Erythroblast (primary cell): ENCODE measurements at places on chromosomes 4 and X.

DNA sequence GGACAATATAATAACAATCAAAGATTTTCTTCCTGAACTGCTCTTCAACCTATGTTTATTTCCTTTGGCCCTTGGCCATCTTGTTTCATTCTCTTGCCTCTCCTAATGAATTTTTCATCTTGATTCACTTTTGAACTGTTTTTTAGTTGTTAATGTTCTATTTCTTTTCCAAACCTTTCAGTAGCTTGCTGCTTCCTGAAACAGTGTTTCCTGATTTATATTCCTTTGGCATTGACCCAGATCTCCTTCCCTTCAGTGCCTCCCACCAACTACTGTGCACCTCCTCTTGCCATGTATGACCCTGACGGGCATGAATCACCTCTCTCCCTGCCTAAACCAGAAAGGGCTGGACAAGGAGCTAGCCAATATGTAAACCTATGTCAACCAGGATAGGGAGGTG lies 25.6 kb upstream of the SPP1 start:
- no peak for DNase-seq

GRCh38 chr4:2696423-2696822 lies 59.7 kb downstream of the TNIP2 start:
- no peak for DNase-seq

DNA sequence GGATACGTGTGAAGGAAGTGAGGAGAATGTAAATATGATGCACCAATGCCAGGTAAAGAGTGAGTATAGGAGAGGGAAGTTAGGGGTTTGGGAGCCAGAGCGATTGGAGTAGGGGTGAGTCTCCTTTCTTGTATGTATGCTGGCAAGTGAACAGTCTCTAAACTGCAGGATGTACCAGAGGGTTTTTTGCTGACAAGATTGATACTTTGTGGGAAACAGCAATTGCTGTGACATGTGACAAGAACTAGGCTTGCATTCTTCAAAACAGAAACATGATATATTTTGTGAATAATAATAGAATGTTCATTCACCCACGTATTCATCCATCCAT lies 706 bp downstream of the CHIC1 start:
- DNase-seq, result peak; percentile 19

DNA sequence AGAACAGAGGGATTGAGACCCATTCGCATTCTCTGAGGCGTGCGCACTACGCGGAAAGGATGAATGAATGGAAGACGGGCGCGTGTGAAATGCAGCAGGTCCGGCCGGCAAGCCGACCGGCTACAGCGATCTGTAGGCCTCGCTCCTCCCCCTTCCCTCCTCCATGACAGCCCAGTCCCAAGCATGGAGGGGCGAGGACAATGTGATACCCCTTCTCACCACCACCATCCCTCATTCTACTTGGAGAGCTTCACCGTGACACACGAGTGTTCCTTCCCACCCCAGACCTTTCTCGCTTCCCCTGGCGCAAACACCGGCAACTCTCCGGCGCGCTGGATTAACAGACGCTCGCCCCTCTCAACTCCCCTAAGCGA lies 815 bp downstream of the EIF4E start:
- peak; percentile 87 for DNase-seq

GRCh38 chr4:76035799-76036380 lies at the start of gene CXCL11:
Gene CXCL11 (minus strand): TSS chr4:76036070. CDS start chr4:76035987, 83 bp downstream.
- DNase-seq, result no peak

DNA sequence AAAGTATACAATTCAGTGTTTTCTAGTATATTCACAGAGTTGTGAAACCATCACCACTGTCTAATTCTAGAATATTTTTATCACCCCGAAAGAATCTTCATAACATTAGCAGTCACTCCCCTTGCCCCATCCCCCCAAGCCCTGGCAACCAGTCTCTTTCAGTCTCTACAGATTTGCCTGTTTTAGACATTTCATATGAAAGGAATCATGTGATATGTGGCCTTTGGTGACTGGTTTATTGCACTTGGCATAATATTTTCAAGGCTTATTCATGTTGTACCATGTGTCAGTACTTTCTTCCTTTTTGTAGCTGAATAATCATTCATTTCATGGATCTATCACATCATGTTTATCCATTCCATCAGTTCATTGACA lies 371.7 kb downstream of the AFF2 start:
- DNase-seq, result no peak

- no peak for DNase-seq
These were observed 3.9 kb downstream of the HMX1 start for GRCh38 chr4:8867624-8868320.

DNA sequence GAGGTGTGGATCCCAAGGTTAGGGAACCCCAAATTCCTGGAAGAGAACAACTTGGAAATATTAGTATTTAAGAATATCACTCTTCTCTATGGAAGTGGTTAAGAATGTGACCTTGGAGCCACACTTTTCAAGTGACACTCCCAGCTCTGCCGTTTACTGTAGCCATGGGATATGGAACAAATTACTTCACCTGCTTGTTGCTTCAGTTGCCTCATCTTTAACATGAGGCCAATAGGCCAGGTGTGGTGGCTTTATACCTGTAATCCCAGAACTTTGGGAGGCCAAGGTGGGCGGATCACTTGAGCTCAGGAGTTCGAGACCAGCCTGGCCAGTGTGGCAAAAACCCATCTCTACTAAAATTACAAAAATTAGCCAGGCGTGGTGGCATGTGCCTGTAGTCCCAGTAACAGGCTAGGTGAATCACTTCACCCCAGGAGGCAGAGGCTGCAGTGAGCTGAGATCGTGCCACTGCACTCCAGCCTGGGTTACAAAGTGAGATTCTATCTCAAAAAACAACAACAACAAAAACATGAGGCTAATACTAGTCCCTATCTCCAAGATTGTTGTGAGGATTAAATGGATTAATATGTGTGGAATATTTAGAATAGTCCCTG lies 13.0 kb downstream of the IL13RA1 start:
- DNase-seq, result no peak

GRCh38 chr4:146343199-146343598 lies 128.9 kb downstream of the REELD1 start:
- DNase-seq, result no peak

DNA sequence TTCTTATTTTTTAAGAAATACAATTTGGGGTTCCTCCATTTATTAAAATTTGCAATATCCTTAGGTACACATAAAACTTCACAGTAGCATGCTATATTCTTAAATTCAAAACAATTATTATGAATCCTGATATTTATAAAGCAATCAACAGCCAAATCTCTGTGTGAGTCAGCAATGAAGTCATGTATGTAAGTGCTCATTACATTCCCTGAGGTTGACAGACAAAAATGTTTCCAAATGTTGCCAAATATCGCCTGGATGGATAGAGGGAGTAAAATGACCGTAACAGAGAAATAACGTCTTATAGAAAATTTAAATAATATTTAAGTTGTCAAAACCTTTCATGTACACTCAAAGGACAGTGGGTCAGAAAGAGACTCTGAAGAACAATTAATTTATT lies 220.0 kb downstream of the PCDH18 start:
- no peak for DNase-seq

GRCh38 chr4:42655269-42655637 lies 1.7 kb downstream of the ATP8A1 start:
- DNase-seq, result no peak

DNA sequence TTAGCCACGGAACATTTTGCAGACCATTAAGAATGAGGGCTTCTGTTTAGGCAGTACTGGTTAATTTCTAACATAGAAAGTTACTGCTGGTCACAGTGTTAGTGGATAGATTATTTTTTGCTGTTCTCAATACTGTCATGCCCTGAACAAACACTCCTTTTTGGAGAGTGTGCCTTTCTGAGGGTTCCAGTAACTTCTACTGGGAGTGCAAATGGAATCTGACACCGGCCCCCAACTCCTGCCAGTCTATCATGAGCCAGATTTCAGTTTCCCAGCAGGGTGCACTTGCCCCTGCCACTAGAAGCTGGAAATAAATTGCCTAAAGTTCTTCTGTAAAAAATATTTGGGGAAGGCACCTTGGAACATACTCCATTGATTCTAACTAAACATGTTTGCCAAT lies 224.4 kb upstream of the GPC4 start:
- DNase-seq, result no peak

DNA sequence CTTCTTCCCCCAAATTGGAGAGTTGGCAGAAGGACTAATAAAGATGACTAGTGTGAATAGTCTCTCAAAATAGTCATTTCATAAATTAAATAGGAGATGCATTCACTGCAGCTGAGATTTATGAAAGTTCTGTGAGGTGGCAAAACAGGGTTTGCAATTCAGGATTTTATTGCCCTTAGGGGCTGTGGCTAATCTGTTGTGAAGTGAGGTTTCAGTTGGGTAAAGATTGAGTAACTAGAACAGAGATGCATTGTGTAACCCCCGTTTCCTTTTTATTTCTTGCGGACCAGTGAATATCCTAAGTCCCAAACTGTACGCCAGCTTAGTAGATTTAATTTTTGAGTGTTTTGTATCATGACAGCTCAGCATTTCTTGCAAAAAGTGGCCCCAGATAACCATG lies 16.2 kb upstream of the SCRG1 start:
- DNase-seq, result no peak

GRCh38 chr4:1869530-1870327 lies 1.5 kb upstream of the NSD2 start:
- DNase-seq, result no peak

DNA sequence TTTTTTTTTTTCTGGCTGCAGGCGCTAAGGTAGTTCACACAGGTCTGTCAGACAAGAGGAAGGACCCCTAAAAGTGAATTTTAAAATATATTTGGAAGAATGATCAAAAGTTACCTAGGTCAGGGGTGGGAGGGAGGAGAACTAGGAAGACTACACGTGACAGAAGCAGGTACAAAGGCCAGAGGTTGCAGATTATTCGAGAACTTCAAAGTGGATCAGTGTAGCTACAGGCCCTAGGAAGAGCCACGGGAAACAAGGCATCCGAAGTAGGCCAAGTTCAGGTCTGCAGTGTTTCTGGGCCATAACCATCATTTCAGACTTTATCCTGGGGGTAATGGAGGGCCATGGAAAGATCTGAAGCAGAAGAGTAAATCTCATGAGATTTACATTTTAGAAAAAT lies 16.5 kb downstream of the MAOB start:
- no peak for DNase-seq

- DNase-seq, result no peak
These were observed 126.9 kb downstream of the MFAP3L start for GRCh38 chr4:169899295-169899694.

GRCh38 chr4:43457866-43458265 lies 565.4 kb downstream of the GRXCR1 start:
- DNase-seq, result no peak

DNA sequence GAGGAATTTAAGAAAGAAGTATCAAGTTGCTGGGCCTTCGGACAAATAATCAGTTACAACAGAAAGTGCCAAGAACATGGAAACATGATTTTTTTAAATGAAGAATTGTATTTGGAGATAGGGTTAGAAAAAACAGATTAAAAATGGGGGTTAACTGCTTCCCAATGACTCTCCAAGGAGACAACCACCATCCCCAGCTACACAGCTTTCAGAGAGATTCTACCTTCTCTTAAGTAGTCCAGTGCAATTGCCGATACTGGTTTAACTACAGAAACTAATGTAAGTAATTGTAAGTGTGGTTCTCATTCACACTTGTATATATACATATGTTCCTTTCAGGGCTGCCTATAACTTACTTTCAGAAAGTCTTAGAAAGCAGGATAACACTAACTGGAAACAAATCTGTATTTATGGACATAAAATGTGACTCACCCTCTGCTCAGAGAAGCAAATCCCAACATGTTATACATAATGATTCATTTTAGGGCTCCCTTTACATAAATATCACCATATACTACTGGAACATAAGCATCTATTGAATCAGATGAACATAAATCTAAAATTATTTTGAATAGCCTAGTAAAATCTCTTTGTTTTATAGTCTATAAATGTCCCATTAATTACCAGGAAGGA lies 248.9 kb upstream of the UGT8 start:
- DNase-seq, result no peak

- no peak for DNase-seq
These were observed 45.3 kb downstream of the TENM3 start for GRCh38 chr4:182288534-182288933.

GRCh38 chrX:107168712-107169111 lies 37.5 kb downstream of the NUP62CL start:
- DNase-seq, result peak; percentile 19

DNA sequence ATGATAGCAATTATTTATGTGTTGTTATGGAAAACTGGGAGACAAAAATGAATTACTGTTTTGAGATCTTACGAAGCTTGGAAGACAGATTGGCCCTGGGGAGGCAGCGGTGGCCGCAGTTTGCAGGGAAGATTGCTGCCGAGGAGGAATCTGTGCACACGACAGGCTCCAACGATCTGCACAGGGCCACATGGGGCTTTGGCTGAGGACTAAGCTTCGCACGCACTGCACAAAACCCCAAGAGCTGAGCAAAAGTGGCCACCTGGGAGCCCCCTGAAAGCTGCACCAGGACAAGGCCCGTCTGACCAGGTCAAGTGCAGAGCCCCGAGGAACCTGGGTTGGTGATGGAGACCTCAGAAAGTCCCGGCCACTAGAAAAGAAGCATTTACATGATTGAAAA lies 5.2 kb upstream of the PDE6B start:
- no peak for DNase-seq

DNA sequence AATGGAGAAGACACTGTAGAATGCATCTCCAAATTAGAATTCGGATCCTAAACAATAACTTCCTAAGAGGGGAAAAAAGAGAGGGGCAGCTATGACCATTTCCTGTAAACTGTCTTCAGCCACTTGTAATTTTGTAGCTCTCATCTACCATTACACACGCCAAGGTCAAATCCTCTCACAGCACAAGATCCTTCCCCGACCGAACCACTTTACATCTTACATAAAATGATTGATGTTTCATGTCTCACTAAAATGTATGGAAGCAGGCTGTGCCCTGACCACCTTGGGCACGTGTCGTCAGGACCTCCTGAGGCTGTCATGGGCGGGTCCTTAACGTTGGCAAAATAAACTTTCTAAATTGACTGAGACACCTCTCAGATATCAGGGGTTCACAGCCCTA lies 24.1 kb upstream of the PBDC1 start:
- DNase-seq, result peak; percentile 67

DNA sequence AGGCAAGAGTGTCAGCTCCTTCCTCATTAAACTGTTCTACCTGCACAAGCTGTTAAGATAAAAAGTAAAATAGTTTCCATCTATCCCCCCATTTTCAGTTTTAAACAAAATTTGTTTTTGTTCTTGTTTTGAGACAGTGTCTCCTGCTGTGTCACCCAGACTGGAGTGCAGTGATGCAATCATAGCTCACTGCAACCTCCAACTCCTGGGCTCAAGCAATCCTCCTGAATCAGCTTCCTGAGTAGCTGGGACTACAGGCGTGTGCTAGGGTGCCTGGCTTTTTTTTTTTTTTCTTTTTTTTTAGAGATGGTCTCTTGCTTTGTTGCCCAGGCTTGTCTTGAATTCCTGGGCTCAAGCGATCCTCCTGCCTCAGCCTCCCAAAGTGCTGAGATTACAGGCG lies 105.4 kb downstream of the HS6ST2 start:
- no peak for DNase-seq

GRCh38 chr4:7941111-7941964 lies 1.7 kb upstream of the AFAP1 start:
- no peak for DNase-seq

DNA sequence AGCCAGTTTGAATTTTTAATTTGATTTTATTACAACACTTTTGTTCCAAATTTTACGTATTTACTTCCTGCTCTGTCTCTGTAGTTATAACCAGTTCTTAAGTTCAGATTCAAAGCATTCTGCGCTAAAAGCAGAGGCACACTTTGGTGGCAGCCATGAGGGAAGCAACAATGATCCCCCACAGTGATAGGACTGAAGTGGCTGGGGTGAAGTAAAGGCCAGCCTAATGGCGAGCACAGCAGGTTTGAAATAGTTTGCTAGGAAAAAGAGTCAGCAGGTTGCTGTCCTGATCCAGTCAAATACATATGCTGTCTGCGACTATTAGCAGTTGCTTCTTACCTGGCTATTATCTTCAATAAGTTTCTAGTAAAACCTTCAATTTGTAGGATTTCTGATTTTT lies 176.3 kb downstream of the RPA4 start:
- no peak for DNase-seq
